ENCODE measurements at places on chromosomes 7 and 10.

DNA sequence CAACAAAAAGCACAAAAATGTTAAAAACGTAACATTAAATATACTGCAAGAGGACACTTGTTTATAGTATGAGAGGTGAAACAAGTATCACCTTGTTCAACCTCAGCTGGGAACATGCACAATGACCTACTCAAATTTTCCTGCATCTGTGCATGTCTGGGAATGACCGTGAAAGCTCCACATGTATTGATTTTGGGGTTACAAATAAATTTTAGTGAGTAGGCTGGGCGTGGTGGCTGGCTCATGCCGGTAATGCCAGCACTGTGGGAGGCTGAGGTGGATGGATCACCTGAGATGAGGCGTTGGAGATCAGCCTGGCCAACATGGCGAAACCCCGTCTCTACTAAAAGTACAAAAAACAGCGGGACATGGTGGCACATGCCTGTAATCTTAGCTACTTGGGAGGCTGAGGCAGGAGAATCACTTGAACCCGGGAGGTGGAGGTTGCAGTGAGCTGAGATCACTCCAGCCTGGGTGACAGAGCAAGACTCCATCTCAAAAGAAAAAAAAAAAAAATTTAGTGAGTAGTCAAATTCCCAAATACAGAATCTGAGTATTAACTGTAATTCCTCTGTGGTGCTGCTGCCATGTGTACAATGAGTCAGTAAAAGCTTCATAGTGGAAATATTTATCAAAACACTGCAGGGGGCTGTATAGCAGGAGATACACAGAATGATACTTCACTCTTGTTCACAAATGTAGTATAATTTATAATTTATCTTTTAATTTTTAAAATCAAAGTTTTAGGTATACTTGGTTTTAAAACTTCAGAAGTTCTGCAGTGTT, 41.1 kb downstream of the SUGCT start:
- no peak for DNase-seq

DNA sequence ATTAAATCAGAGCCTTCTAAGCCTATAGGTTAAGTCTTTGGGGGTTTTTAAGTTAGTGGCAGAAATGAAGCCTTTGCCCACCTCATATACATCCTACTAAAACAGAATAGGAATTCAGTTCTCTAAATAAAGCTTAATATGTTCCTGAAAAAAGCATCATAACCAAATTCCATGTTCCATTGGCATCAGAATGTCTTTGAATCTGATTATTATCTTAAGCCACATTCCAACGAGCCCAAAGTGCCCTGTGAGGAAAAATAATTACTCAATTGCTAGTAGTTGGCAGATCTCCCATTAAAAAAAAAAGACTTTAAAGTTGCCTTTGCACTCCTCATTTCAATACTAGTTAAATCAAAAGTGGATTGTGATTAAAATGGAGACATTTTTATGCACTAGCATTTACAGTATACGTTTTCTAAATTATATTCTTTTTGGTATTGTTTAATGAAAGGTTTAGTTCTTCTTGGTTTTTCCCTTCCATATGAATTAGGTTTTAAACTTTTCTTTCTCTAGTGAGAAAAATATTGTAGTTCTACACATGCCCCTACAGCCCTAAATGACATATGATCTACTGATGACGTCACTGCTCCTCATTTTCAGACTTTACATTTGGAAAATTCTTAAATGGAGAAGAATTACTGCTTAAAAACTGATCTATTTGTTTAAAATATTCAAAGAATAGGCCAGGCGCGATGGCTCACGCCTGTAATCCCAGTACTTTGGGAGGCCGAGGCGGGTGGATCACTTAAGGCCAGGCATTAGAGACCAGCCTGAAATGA, 54.3 kb upstream of the CABCOCO1 start:
- DNase-seq, result no peak

GRCh38 chr7:70624500-70625103, 507.3 kb upstream of the GALNT17 start:
- no peak for DNase-seq

DNA sequence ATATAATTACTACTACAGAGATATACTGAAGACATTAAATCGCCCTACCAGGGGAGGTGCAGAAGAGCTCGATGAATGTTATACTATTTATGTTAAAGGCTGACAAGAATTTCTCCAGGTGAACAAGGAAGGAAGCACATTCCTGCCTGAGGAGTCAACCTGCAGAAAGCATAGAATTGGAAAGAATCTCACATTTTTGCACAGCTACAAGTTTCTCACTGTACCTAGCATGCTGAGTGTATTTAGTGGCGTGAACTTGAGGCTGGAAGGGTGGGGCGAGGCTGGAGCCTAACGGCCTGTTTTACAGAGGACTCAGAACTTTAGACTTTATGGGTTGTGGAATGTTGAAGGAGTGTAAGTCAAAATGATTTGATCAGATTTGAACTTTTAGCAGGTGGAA, 373.6 kb upstream of the LRGUK start:
- no peak for DNase-seq

DNA sequence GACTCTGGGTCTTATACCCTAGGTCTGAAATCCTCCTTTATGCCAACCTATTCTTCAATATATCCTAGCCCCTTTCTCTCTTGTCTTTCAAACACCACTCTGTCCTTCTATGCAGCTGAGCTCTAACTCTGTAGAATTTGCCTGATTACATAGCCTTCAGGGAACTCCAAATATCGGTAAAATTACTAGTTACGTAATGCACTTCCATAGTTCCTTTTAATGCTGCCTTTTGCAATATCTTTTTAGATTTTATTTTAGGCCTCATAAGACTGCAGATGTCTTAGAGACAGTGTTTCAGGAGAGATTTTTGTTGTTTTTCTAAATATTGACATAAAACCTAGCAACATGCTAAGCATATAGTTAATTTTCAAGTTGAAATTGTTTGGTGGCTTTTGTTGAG, 924.8 kb downstream of the CNTNAP2 start:
- no peak for DNase-seq

DNA sequence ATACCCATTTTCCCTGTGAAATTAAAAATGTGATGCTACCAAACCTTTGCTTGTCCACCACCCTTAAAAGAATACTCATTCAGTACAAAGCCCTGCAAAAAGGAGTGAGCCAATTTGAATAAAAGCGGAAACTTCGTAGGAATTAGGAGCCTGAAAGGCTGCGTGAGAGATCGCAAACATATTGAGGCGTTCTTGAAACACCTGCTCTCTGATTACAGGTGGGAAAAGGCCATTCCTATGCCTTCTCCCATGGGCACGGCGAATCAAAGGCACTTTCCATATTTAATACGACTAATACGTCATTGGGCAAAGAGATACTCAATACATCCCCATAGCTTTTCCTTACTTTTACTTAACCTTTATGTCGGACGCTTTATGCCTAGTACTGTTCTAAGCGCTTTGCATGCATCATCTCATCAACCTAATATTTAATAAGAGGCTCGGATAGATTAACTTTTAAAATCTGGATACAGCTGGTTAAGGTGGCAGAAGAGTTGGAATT, 30.9 kb upstream of the KMT2E start:
- DNase-seq, result no peak

DNA sequence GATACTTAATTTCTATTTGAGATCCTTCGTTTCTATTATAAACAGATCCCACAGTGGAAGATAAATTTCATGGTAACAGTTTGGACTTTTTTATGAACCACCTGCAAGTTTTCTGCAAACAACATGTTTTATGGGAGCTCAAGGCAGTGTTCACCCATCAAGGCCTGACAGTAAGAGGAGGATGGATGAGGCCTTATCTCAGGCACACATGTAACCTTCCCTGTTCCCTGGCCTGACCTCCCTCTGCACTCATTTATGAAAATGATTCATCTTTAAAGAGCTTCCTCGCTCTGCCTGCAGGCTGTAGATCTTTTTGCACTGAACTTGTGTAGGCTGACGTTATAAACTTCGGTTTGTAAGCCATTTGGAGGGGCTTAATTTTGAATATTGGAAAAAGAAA, 500.1 kb downstream of the GATA3 start:
- no peak for DNase-seq

DNA sequence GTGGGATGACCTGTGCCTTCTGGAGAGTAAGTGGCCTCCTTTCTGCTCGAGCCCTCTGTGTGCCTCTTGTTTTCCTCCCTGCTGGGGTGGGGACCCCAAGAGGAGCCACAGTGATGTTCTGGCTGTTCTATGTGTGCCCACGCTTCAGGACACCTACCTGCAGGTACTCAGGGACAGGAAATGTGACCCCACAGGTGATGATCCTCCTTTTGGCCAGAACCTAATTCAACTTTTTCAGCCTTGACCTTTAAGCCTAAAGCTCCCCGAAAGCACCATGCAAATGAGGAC, 70.3 kb downstream of the VWA2 start:
- no peak for DNase-seq

- no peak for DNase-seq
Observed at GRCh38 chr7:105707381-105707780, 126.1 kb upstream of the EFCAB10 start.

- no peak for DNase-seq
Observed at GRCh38 chr7:1508277-1508758, 4.1 kb upstream of the INTS1 start.

GRCh38 chr7:12800486-12800885, 113.1 kb downstream of the ARL4A start:
- no peak for DNase-seq

- peak; percentile 60 for DNase-seq
Observed at GRCh38 chr10:46028584-46029460, 1.6 kb downstream of the NCOA4 start.

DNA sequence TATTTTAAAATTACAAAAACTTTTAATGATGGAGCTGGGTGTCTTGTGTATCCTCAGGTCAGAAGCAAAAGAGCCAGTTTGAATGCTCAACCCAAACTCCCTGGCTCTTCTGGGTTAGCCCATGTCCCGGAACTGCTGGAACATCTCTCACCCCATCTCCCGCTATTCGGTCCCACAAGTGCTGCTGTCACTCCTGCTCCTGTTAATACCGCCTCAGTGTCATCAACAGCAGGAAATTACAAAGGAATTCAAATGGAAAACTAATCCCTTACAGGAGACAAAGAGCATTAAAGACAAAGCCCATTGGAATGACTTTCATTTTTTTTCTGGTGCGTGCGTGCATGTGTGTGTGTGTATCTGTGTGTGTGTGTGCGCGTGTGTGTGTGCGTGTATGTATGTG, 112.0 kb upstream of the C7orf33 start:
- no peak for DNase-seq
